ENCODE measurements at places on chromosomes 5 and 9.

DNA sequence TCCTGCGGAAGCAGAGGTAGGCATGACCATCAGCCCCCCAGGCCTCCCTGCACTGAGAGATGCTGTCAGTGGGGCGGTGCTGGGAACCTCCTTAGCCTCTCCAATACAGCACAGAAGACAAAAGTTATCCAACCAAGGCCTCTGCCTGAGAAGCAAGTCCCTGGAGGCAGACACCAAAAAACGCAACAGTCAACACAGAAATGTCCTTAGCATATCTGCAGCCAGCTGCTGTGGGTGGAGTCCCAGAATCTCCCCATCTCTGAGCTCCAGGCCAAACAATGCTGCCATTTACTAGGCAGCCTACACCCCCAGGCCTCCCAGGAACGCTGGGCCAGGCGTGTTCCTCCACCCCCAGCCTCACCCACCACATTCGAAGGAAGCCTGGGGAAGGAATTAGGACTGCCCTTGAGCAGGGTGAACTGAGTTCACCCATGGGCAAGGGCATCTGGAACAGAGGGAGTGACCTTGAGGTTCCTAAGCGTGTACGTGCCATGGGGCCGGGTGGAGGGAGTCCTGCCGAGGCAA is 43.7 kb downstream of the STK10 start:
- H3K27ac ChIP-seq = peak overlapping the region; percentile 88
- H3K4me1 ChIP-seq = peaks cover 48% of the 10 kb centered on the region
- H3K4me3 ChIP-seq = no peak overlapping the region
- H3K36me3 ChIP-seq = peaks cover 11% of the 10 kb centered on the region
- no peaks in the 10 kb centered on the region for H3K27me3 ChIP-seq
- no peak for DNase-seq

- H3K27ac ChIP-seq = peak overlapping the region; percentile 90
- H3K36me3 ChIP-seq = peaks cover under 1% of the 10 kb centered on the region
- peak overlapping the region; percentile 74 for H3K4me3 ChIP-seq
Measured at GRCh38 chr5:68711293-68712200, 382.3 kb upstream of the SLC30A5 start.

DNA sequence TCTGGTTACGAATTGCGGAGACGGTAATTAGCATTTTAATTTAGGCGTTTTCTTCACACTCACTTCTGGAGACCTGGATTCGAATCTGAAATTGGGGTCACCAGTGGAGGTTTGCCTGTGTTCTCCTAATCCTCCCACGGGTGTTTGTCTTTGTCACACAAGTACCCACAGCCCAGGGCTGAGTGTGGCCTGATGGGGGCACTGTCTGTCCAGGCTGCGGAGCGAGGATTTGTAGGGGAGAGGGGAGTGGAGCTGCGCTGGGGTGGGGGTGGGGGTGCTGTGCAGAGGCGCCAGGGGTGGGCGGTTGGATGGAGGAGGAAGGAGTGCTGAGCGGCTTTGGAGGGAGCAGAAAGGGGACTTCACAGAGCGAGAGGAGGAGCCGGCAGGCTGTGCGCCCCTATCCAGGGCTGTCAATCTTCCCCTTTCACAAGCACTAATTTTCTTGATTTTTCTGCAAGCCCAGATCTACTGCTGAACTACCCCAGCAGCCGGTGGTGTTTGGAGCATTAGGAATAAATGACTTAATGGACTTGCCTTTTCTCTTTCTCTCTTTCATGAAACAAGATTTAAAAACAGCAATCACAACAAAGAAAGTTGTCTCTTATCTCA is 53.1 kb downstream of the TSPAN17 start:
- no peak overlapping the region for H3K27ac ChIP-seq
- DNase-seq = no peak
- no peak overlapping the region for H3K4me3 ChIP-seq
- H3K36me3 ChIP-seq = no peaks in the 10 kb centered on the region

- H3K27me3 ChIP-seq = no peaks in the 10 kb centered on the region
- peaks cover 23% of the 10 kb centered on the region for H3K36me3 ChIP-seq
- no peak overlapping the region for H3K27ac ChIP-seq
- no peak for DNase-seq
- peaks cover 5% of the 10 kb centered on the region for H3K4me1 ChIP-seq
Measured at GRCh38 chr5:37575541-37576489, 196.7 kb downstream of the WDR70 start.

- H3K4me1 ChIP-seq = peaks cover 20% of the 10 kb centered on the region
- DNase-seq = no peak
- peak overlapping the region; percentile 56 for H3K4me3 ChIP-seq
- peaks cover 21% of the 10 kb centered on the region for H3K27me3 ChIP-seq
- H3K36me3 ChIP-seq = no peaks in the 10 kb centered on the region
- no peak overlapping the region for H3K27ac ChIP-seq
Measured at GRCh38 chr9:74499770-74500583, 2.8 kb downstream of the RORB start.

GRCh38 chr5:181233801-181234454 is 9.8 kb downstream of the RACK1 start:
- DNase-seq = no peak
- no peaks in the 10 kb centered on the region for H3K27me3 ChIP-seq
- peaks cover 42% of the 10 kb centered on the region for H3K36me3 ChIP-seq
- peak overlapping the region; percentile 40 for H3K27ac ChIP-seq
- no peak overlapping the region for H3K4me3 ChIP-seq

DNA sequence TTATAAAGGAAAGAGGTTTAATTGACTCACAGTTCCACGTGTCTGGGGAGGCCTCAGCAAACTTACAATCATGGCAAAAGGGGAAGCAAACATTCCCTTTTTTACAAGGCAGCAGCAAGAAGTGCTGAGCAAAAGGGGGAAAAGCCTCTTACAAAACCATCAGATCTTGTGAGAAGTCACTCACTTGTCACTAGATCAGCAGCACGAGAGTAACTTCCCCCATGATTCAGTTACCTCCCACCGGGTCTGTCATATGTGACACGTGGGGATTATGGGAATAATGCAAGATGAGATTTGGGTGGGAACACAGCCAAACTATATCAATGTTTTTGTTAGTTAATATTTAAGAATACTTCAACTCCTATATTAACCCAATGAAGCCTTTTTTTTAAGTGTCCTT is 275.2 kb upstream of the CDH9 start:
- no peak overlapping the region for H3K27ac ChIP-seq
- H3K4me3 ChIP-seq = no peak overlapping the region
- H3K27me3 ChIP-seq = no peaks in the 10 kb centered on the region
- no peaks in the 10 kb centered on the region for H3K4me1 ChIP-seq
- DNase-seq = no peak

GRCh38 chr5:119019949-119020348 is 31.6 kb upstream of the DTWD2 start:
- H3K4me3 ChIP-seq = peak overlapping the region; percentile 34
- H3K36me3 ChIP-seq = peaks cover 1% of the 10 kb centered on the region
- no peak for DNase-seq
- H3K27ac ChIP-seq = peak overlapping the region; percentile 7

DNA sequence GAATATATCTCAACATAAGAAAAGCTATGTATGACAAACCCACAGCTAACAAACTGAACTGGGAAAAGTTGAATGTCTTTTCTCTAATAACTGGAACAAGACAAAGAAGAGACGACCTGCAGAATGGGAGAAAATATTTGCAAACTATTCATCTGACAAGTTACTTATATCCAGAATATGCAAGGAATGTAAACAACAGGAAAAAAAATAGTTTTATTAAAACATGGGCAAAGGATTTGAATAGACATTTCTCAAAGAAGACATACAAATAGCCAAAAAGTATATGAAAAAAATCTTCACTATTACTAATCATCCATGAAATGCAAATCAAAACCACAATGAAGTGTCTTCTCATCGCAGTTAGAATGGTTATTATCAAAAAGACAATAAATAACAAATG is 181.7 kb upstream of the TLX3 start:
- no peak for DNase-seq
- no peaks in the 10 kb centered on the region for H3K4me1 ChIP-seq
- H3K4me3 ChIP-seq = no peak overlapping the region
- H3K27me3 ChIP-seq = peaks cover 4% of the 10 kb centered on the region
- H3K36me3 ChIP-seq = no peaks in the 10 kb centered on the region
- no peak overlapping the region for H3K27ac ChIP-seq

DNA sequence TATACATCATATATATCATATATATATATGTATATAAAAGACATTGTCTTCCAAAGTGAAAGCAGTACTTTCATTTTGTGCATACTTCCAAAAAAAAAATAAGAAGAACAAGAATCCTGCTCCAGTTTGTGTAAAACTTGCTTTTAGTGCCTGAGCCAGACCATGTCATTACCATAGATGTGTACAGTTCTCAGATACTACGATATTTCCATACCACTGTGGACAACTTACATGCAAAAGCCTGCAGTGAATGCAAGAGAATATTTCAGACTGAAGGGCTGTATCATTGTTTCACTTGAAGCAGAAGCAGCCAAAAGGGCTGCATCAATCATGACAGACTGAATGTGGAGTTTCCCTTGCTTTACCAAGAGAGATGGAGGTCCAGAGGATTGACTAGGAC is 72.6 kb upstream of the CYLC2 start:
- no peak overlapping the region for H3K27ac ChIP-seq
- no peak overlapping the region for H3K4me3 ChIP-seq
- no peaks in the 10 kb centered on the region for H3K27me3 ChIP-seq
- H3K4me1 ChIP-seq = no peaks in the 10 kb centered on the region
- no peaks in the 10 kb centered on the region for H3K36me3 ChIP-seq

GRCh38 chr9:120877276-120878034 is 467 bp upstream of the PHF19 start:
- peak overlapping the region; percentile 39 for H3K27ac ChIP-seq
- H3K4me1 ChIP-seq = peaks cover 32% of the 10 kb centered on the region
- peak; percentile 57 for DNase-seq
- H3K4me3 ChIP-seq = peak overlapping the region; percentile 87

DNA sequence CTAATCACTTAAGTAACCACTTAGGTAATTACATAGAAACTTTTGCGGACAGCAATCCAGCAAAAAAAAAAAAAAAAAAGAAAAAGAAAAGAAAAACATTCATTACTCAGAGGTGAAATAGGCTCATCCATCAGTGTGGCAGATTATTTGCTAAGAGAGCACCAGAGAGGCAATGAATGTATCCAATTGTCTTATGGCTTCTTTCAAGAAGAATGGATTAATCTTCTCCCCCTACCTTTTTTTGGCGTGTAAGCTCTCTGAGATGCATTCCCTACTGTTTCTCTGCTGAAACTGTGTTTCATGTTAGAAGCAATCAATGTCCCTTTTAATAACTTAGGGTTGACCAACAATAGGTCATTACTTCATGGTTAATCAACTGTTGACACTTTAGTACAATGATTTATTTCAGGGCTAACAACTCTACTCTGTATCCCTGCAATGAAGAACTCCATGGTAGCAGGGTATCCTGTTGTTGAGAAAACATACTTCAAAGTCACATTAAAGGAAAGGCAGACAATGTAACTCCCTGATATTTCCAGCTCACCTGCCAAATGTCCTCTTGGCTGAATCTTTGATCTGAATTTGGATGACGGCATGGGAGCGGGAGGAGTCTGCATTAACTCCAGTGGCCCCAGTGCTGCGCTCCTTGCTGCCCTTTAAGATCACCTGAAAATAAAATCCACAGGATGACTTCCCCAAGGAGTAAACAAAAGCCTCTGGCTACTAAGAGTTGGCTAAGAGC is 57.6 kb downstream of the KIF24 start:
- H3K27ac ChIP-seq = no peak overlapping the region
- no peak overlapping the region for H3K4me3 ChIP-seq
- H3K36me3 ChIP-seq = no peaks in the 10 kb centered on the region
- DNase-seq = no peak

- peaks cover 6% of the 10 kb centered on the region for H3K27me3 ChIP-seq
- no peak overlapping the region for H3K27ac ChIP-seq
- no peak overlapping the region for H3K4me3 ChIP-seq
- no peak for DNase-seq
- no peaks in the 10 kb centered on the region for H3K4me1 ChIP-seq
Measured at GRCh38 chr5:142551338-142552067, 134.4 kb downstream of the FGF1 start.

GRCh38 chr5:84622461-84622860 is 237.8 kb upstream of the EDIL3 start:
- DNase-seq = no peak
- no peaks in the 10 kb centered on the region for H3K4me1 ChIP-seq
- no peak overlapping the region for H3K4me3 ChIP-seq
- no peak overlapping the region for H3K27ac ChIP-seq
- no peaks in the 10 kb centered on the region for H3K36me3 ChIP-seq

DNA sequence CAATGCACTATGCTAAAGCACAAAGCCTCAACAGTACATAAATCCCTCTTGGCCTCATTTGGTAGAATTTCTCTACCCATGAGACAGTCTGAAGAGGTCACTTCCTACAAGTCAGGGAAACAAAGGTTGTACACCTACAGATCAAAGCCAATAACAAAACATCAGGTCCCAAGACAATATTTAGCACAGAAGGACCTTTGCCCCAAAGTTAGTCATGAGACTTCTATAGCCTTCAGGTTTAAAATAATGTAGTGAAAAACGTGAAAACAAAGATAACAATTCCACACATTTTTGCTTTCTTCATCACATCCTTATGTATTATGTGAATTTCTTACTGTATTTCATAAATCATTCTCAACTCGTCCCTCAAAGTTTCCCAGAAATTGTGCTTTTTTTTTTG is 15.8 kb downstream of the AFF4 start:
- peaks cover 13% of the 10 kb centered on the region for H3K36me3 ChIP-seq
- peak overlapping the region; percentile 59 for H3K27ac ChIP-seq
- no peak overlapping the region for H3K4me3 ChIP-seq
- peaks cover 27% of the 10 kb centered on the region for H3K4me1 ChIP-seq
- no peaks in the 10 kb centered on the region for H3K27me3 ChIP-seq

- no peak for DNase-seq
- H3K27ac ChIP-seq = no peak overlapping the region
- no peaks in the 10 kb centered on the region for H3K4me1 ChIP-seq
- H3K4me3 ChIP-seq = no peak overlapping the region
- H3K27me3 ChIP-seq = peaks cover 17% of the 10 kb centered on the region
Measured at GRCh38 chr9:109560470-109561132, 62.5 kb upstream of the PTPN3 start.

DNA sequence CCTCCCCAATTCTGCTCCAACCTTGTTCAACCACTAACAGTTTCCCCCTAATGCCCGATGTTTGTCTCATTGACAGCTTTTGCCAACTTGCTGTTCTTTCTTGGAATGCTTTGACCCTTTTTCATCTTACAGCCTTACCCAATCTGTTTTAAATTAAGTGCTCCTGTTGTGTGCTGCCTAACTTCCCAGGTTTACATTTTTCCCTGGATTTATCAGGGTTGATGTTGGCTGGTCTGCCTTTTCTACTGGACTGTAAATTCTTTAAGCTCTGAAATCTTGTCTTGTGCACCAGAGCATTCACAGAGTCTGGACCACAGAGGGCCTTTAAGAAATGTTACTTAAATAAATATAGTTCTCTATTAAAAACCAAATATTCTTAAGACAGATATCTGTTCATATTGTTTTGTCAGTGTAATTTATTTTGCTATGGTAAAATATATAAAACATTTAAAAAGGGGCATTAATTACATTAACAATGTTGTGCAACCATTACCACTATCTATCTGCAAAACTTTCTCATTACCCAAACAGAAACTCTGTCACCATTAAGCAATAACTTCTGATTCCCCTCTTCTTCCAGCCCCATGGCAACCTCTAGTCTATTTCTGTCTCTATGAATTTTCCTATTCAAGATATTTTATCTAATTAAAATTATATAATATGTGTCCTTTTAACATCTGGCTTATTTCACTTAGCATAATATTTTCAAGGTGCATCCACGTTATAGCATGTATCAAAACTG is 73.0 kb downstream of the OSTF1 start:
- H3K36me3 ChIP-seq = peaks cover 22% of the 10 kb centered on the region
- H3K27ac ChIP-seq = no peak overlapping the region
- H3K27me3 ChIP-seq = no peaks in the 10 kb centered on the region
- H3K4me3 ChIP-seq = no peak overlapping the region

All from memory B cell (primary cell).